ENCODE measurements at places on chromosomes 11 and 22.

DNA sequence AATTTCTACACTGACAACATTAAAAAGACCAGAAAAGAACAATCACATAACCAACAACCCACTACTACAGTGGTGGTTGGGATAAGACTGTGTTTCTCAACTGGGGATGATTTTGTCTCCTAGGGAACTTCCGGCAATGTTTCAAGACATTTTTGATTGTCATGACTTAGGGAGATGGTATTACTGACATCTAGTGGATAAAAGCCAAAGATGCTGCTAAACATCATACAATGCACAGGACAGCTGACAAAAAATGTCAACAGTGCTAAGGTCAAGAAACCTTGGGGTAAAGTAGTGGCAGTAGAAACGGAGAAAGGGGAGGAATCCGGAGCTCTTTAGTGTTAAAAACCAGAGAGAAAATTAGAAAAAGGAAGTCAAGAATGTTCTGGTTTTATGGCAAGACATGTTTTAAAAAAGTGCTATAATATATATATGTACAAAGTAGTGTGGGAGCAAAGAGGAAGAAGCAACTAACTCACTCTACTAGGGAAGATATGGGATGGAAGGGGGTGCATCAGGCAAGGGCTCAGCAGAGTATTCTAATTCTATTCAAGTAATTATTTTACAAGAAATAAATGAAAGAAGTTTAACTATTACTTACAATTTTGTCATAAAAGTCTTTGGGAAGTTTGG, 37.2 kb downstream of the CKAP5 start:
- DNase-seq, result no peak

GRCh38 chr11:77413850-77414460, 59.9 kb downstream of the PAK1 start:
- DNase-seq, result no peak

DNA sequence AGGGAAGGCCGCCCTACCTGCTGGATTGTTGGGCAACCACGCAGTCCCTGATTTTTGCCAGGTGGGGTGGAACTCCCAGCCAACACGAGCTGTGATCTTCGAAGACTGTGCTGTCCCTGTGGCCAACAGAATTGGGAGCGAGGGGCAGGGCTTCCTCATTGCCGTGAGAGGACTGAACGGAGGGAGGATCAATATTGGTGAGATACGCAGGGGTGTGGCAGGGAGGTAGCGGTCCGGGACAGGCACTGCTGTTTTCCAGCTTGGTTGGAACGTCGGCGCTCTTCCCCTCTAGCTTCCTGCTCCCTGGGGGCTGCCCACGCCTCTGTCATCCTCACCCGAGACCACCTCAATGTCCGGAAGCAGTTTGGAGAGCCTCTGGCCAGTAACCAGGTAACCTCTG, 7.6 kb downstream of the ACAD8 start:
- DNase-seq, result no peak

GRCh38 chr11:76025817-76026216, 180.5 kb downstream of the WNT11 start:
- DNase-seq, result no peak

DNA sequence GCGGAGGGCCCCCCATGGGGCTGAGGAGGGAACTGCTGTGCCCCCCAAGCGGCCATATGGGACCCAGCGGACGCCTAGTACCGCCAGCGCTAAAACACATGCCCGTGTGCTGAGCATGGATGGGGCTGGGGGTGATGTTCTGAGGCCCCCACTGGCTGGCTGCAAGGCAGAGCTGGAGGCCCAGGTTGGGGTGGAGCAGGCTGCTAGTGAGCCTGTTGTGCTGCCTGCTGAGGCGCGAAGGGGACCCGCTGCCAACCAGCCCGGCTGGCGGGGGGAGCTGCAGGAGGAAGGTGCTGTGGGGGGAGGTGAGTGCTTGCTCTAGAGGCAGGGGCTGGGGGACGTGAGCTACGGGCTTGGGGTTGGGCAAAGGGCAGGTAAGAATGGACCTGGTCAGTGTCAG, 3.2 kb downstream of the PCNX3 start:
- DNase-seq, result no peak

DNA sequence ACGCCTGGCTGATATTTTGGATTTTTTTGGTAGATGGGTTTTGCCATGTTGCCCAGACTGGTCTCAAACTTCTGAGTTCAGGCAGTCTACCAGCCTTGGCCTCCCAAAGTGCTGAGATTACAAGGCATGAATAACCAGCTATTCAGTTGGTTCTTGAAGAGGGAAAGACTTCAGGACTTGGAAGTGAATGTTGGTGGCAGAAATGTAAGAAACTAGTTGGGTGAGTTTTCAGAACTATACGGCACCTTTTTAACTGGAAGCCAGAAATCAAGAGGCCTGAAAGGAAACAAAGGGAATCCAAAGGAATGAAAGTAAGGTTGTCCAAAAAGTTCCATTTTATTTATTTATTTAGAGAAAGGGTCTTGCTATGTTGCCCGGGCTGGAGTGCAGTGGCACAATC, 2.9 kb downstream of the POGLUT3 start:
- no peak for DNase-seq

DNA sequence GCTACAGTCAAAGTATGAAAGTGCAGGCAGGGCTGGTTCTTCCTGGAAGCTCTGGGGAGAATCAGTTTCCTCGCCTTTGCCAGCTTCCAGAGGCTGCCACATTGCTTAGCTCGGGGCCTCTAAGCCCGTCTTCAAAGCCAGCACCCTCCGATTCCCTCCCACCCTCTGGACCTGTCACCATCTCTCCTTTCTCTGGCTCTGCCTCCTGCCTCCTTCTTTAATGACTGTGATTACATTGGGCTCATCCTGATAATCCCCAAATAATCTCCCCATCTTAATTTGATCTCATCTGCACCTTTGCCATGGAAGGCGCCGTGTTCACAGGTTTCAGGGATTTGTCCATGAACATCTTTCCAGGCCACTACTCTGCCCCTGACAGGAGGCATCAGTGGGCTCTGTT, 42.5 kb downstream of the MCM5 start:
- no peak for DNase-seq

- no peak for DNase-seq
These were observed 195.0 kb downstream of the KIF18A start for GRCh38 chr11:27912916-27913315.

- DNase-seq, result no peak
These were observed 133.7 kb downstream of the SNX19 start for GRCh38 chr11:130782361-130783222.

GRCh38 chr22:37951305-37951704, 2.1 kb downstream of the C22orf23 start:
- no peak for DNase-seq

DNA sequence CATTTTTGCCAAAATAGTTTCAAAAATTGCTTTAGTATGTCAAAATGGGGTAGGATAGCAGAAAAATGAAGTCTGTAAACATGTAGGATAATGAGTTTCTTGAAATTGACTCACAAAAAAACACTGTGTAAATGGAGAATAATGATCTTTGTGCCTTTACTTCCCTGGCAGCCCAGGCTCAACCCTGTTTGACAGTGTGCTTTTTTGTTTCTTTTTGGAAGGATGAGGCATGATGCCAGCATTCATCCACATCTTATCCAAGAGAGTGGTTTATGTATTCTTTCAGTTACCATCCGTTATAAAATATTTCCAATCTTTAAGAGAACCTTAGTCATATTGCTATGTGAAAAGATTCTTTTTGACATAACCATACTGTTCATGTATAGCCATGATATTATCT, 70.6 kb downstream of the ARHGAP42 start:
- DNase-seq, result no peak

DNA sequence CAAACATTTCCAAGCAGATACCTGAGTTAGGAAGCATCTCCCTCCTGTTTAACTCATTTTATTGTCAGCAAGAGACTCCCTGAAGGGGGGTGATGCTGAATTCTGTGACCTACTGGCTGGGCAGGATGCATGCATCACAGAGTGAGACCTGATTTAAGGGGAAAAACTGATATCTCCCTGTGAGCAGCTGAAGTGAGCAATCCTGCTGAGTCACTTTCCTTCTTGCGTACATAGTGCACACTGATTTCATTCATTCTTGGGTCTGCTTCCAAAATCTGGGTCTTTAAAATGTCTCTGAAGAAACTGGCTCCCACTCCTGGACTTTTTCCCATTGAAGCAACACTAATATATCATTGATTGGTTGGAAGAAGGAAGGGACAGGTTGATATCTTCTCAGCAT, 23.3 kb downstream of the P4HA3 start:
- no peak for DNase-seq

DNA sequence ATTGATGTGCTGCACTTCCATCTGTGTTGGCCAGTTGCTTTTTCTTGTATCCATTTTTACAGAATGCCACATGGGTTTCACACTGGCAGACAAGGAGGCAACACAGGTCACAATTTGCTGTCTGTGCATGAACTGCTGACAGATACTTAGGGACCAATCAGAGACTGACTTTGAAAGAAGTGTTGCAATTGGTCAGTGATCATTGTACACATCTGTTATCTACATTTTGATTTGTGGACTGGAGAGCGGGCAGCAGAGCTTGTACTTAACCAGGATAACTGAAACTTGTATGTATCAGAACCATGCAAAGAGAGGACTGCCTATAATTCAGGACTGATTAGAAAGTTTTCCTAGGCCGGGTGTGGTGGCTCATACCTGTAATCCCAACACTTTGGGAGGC, 21.8 kb downstream of the PRR5 start:
- no peak for DNase-seq

GRCh38 chr11:87030458-87031054, 7.2 kb upstream of the TMEM135 start:
- no peak for DNase-seq

DNA sequence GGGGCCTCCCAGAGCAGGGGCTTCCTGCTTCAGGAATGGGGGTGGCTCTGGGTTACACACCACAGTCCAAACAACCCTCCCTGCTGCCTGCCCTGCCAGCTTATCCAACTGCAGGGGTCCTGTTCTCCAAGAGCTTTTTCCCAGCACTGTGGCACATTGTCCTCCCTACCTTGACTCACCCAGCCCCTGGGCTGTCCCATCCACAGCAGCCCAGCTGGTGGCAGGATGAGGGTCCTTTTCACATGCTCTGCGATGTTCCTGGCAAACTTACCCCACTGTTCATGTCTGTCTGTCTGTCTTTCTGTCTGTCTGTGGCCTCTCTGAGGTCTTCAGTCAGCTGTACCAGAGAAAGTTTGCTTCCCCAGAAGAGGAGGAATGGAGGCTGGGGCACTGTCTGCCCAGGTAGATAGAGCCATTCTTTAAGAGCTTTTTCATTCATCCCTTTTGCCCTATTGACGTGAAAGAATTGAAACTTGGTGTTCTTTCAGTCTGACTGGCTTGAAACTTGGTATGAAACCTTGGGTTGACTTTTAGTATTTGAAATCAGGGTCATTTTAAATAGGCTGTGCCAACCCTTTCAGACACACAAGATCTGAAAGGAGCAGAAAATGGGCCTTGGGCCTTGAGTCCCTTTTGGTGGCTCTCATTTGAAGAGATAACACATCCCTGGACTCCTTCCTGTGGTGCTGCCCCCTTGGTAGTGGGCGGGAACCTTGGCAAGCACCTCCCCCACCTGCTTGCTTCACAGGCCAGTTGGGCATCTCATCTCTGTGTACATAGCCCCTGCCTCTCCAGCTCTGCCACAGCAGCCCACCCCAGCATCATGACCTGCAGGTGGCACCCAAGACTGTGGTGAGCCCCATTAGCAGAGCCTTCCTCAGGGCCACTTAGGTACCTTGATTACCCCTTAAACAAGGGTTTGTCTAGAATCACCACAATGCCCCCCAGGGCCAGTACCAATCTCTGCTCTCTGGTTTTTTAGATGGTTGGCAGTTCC, 74.6 kb upstream of the SUSD2 start:
- DNase-seq, result no peak

DNA sequence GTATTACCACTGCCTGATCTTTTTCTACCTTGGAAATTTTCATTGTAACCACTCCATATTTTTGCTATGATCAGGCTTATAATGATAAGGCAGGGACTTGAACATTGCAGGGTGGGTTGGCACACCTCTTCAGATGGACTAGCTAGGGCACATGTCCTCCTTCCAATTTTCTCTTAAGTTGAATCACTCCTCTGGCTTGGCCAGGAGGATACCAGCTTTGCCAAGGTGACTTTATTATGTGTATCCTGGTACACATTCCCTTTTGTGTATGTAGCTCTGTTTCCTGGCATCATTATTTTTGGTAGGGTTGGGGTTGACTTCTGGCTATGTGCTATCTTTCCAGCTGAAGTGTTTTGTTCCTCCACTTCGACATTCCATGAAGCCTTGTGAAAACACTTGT, 8.5 kb upstream of the LDLRAD3 start:
- DNase-seq, result no peak

DNA sequence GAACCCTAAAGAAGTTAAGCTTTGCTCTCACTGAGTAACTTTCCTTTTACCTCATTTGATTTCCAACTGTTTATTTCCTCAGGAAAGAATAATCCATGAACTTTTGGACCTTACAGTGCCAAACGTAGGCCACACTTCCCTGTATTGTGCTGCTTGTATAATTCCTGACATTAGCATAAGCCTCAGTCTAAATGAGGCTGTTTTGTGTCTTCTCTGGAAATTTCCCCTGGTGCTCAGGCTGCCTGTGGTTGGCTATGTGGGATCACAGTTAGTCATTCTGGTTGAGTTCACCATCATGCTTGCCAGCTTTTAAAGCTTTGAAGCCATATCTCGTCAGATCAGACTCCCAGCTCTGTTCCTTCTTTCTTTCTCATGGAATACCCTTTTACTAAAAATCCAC, 107.0 kb downstream of the FAM76B start:
- DNase-seq, result no peak

DNA sequence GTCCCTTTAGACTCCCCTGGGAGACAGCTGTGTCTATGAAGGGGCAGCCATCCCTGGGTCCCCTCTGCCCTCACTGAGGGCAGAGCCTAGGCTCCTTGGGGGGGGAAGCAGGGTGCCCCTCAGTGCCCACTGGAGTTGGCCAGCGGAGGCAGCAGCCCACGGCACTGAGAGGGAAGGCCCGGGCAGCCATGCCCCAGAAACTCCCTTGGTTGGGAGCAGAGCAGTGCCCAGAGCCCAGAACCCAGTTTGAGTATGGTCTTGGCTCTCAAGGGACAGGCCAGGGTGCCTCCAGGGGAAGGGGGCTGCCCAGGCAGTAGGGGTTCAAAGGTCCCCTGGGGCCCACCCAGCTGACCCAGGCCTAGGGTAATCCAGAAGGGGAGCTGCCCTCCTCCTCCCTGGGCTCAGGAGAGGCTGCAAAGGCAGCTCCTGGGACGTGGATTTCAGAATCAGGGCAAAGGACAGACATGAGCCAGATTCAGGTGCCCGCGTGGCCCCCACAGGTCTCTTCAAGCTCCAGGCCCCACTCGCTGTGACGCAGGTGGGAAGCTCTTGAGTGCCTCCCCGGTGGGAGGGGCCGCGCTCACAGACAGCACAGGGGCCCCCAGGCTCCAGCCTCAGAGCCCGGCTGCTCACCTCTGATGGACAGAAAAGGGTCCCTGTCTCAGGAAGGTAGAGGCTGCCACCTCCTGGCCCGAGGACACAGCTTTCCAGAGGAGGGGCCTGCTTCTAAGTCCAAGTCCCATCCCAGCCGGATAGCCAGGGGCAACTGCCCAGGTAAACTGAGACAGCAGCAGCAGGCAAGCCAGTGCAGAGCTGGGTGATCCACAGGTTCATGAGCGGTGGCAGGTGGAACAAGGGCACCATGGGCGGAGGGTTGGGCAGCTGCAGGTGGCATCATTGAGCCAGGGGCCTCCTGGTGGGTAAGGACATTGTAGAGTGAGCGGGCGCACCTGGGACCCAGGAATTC, 2.6 kb downstream of the C11orf21 start:
- DNase-seq, result no peak

- no peak for DNase-seq
These were observed 9.1 kb downstream of the CPT1A start for GRCh38 chr11:68832476-68833181.

All from progenitor cell of endocrine pancreas (in vitro differentiated cells).